Putamen (tissue), 1 donor: ENCODE measurements at places on chromosomes 3 and 15.

DNA sequence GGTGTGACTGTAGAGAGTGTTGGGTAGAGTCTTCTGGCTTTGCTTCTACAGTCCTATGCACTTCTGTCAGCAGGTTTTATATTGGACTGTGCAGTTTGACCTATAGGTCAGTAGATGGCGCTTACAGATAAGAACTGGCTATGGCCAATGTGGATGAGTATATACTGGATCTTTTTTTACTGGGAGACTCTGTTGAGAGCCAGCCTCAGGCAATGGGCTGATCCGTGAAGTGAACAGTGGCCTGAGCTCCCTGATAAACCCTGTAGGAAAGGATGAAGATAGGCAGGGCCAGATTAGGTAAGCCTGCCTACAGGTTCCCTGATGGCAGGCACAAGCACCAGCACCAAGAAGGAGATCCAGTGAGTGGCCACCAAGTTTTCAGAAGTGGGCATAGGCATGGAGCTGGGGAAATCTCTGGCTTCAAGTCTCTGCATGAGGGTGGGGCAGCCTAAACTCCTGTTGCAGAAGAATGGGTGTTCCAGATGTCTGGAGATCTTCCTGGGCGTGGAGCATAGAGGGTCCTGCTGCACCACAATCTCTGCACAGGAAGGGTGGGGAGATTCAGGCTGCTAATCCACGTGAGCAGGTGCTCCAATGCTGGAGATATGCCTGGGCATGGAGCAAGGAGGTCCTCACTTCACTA is 326.0 kb upstream of the SGO1 start:
- DNase-seq, result peak; percentile 18

DNA sequence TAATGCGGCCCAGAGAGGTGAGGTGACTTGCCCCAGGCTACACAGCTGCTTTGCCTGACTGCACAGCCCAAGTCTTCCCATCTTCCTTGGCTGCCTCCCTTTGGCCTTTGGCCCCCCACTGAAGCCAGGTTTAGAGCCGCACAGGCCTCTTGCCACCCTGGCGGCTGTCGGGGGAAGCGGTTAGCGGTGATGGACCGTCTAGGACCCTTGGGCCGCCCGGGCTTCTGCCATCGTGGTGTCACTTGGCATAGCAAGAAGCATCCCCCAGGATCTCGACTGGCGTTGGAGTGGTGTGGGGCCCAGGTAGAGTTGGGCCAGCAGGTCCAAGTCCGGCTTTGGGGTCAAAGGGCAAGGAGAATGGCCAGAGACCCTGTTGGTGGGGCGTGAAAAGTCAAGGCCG is 61.0 kb downstream of the LINGO1 start:
- no peak for DNase-seq

DNA sequence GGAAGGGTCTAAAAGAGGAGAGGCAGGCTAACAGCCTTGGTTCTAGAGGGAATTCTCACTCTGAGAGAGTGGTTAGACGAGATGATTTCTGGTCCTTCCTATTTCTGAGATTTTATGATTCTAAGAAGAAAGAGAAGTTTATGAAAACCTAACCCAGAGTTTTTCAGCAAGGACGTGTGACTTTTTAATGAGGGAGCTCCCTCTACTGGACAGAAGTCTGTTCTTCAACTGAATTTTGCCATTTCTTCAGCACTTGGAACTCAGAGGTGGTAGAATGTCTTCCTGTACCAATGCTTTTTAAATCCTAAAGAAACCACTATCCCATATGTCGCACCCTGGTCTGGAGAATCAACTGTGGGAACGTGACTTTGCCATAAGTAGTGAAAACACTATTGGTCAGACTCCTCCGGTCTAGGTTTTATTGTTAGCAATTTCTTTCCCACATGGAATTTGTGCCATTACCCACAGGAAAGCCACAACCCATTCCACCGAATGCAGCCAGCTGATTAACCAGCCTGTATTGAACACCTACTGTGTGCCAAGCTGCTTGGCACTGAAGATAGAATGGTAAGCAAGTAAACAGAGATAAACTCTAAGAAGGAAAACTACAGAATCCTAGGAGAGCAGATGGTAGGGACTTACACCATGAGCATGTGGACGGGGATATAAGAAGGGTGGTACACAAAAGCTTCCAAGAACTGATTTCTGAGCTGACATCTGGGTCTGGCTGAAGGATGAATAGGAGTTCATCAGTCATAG is 199.5 kb upstream of the LMCD1 start:
- DNase-seq, result peak; percentile 47

DNA sequence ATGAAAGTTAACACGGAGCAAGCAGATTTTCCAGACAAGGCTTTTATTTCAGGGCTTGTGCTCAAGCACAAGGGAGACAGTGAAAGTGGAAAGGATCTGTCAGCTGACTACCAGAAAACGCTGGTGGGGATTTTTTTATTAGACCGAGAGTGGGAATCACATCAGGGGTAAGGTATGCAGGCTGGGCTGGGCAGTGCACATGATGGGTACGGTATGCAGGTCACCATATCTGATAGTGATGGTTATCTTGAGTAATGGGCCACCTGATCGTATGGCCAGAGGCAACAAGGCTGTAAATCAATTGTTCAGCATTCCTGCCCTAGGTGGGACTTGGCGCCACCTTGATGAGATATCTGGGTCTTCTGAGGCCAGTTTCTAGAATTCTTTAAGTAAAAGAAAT is 36.9 kb upstream of the PIAS1 start:
- DNase-seq, result no peak

- DNase-seq, result no peak
These were observed 4.2 kb downstream of the KLHL40 start for GRCh38 chr3:42689421-42690014.

GRCh38 chr15:77070180-77070494 is 772 bp downstream of the TSPAN3 start:
- no peak for DNase-seq

DNA sequence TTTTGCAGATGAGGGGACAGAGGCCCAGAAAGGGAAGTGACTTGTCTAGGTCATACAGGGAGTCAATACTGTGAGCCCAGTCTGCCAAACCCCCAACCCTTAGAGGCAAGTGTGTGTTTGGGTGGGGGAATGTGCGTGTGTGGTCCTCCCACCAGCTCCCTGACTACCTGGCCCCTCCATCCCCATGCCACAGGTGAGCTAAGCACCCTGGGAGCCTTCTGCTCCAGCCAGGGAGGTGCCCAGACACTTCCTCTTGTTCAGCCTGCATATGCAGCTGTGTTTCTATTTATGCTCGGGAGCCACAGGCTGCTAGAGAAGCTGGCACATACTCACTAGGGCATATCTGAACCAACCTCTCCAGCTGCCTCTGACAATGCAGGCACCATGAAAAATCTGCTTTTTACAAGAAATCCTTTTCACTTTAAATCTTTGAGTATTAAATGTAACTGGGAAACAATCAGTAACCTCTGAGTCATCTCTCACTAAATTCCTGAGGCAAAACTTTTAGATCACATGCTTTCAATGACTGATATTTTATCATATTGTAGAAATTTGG is 20.7 kb downstream of the TBC1D2B start:
- no peak for DNase-seq

DNA sequence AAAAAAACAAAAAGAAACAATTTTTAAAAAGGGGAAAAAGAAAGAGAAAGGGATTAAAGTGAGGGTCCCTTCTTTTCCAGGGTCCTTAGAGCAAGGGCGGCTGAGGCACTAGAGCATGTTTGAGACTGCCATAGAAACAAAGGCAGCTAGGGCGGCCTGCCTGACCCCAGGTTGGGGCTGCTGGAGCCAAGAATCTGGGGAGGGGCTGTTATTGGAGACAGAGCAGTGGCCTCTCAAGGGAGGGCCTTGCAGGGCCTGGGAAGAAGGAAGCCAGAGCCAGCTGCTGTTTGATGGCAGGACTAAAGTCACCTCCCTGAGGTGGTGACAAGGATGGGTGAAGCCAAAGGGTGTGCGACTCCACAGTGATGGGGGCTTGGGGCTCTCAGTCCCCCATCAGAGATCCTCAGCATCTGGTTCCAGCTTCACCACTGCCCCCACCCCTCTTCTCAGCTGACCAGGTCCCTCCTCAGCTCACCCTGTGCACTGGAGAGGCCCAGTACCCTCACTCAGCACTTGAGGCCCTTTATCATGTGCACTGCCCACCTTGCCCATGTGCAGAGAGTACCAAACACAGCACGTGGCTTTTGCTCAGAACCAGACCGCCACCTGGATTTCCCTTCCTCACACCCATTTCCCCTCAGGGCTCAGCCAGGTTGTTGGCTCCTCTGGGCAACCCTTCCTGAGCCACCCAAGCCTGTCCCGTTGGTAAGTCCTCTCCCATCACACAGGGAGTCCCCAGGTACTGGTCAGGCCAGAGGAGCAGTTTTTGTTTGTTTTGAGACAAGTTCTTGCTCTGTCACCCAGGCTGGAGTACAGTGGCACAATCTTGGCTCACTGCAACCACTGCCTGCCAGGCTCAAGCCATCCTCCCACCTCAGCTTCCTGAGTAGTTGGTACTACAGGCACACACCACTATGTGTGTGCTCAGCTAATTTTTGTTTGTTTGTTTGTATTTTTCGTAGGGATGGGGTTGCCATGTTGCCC is 1.7 kb downstream of the TMEM89 start:
- no peak for DNase-seq

DNA sequence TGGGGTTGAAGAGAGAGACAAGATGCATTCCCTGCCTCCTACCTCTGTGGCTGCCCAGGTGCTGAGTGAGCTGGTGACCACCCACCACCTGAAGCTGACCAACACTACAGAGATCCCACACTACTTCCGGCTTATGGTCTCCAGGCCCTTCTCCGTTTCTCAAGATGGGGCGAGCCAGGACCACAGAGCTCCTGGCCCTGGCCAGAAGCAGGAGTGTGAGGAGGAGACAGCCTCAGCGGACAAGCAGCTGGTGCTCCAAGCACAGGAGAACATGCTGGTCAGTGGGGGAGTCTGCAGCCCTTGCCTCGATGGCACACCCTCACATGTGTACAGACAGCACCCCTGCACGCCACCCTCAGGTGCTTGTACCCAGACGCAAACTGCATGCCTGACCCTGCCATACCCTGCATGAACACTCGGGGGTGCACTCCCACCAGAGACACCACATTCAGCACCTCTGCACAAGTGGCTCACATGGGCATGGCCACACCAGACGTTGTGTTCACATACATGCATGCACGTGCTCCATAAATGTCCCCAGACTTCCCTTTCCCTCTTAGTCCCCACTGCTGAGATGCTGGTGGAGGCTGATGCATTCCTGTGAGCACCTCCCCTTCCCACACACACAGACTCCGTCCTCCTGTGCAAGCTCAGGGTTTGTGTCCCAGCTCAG is 19.0 kb downstream of the ACAA1 start:
- peak; percentile 28 for DNase-seq

DNA sequence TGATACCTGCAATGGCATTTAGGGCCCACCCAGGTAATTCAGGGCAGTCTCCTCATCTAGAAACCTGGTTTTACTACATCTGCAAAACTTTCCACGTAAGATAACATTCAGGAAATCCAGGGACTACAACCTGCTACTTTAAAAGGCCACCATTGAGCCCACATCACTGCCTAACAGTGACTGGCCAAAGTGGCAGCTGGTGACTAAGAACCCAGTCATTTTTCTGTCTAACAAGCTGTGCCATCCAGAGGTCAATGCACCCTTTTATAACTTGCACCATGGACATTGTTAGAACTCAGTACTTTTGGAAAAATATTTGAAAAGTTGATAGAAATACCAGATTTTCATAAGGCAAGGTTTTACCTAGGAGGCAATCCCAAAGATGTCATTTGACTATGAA is 492.4 kb downstream of the OTOL1 start:
- DNase-seq, result no peak
